ENCODE measurements at places on chromosomes 6 and 20. TPM values are rescaled to one million over a fixed set of nuclear protein-coding genes. Genes with fewer than 3 reads are reported as not detected.

The SPAG4 gene
- 2.6 TPM for total RNA-seq

The FNDC1 gene
- total RNA-seq: 1.3 TPM

The SLC17A3 gene
- total RNA-seq: not detected

The EGFL8 gene
- total RNA-seq: 5.1 TPM

The HLA-DOB gene
- total RNA-seq: not detected

The TUBB2A gene
- total RNA-seq: 141 TPM

The OR2H2 gene
- total RNA-seq: not detected

The ZMYND8 gene
- 20.8 TPM for total RNA-seq

The PLCB1 gene
- total RNA-seq: 5.1 TPM

The GLYATL3 gene
- total RNA-seq: not detected

The TPX2 gene
- total RNA-seq: 16.0 TPM

The MRPL14 gene
- 85.9 TPM for total RNA-seq

The ARMH2 gene
- total RNA-seq: not detected

The GPX5 gene
- total RNA-seq: not detected

The DCDC2 gene
- 37.1 TPM for total RNA-seq

The STMND1 gene
- total RNA-seq: not detected

The SLC52A3 gene
- 2.7 TPM for total RNA-seq

GRCh38 chr6:137722749-137723272, 144.2 kb upstream of the TNFAIP3 start:
- no peak for DNase-seq

- DNase-seq: no peak
These were observed 597.1 kb downstream of the KIF16B start for GRCh38 chr20:15976047-15976736.

GRCh38 chr6:105804424-105804823, 281.7 kb upstream of the PRDM1 start:
- DNase-seq: no peak

- DNase-seq: no peak
These were observed 5.1 kb downstream of the C6orf132 start for GRCh38 chr6:42137194-42137753.

- no peak for DNase-seq
These were observed 625.0 kb upstream of the MAN1A1 start for GRCh38 chr6:119974430-119975159.

- DNase-seq: no peak
These were observed 40.8 kb upstream of the NXT1 start for GRCh38 chr20:23309781-23310180.

GRCh38 chr6:99912657-99913056, 81.4 kb downstream of the MCHR2 start:
- no peak for DNase-seq

DNA sequence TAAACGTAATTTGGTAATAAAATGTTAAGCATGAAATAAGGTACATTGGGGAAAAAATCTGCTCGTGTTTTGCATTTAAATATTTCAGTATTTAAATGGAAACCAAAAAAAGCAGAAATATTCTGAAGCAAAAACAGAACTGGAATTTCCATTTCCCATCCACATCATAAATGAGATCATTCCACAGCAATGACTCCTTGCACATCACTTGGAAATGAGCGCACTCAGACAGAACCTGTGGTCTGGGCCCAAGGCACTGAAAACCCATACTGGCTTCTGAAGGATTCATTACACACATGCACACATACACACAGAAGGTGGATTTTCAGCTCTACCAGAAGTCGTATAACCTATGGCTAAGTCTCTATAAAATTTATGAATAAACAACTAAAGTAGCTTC, 174.8 kb downstream of the IBTK start:
- peak; percentile 76 for DNase-seq

DNA sequence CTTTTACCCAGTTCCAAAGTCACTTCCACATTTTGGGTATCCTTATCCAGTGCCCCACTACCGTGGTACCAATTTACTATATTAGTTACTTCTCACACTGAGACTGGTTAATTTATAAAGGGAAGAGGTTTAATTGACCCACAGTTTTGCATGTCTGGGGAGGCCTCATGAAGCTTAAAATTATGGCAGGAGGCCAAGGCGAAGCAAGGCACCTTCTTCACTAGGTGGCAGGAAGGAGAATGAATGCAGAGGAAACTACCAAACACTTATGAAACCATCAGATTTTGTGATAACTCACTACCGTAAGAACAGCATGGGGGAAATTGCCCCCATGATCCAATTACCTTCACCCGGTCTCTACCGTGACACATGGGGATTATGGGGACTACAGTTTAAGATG, 106.7 kb upstream of the SAMD5 start:
- DNase-seq: no peak

DNA sequence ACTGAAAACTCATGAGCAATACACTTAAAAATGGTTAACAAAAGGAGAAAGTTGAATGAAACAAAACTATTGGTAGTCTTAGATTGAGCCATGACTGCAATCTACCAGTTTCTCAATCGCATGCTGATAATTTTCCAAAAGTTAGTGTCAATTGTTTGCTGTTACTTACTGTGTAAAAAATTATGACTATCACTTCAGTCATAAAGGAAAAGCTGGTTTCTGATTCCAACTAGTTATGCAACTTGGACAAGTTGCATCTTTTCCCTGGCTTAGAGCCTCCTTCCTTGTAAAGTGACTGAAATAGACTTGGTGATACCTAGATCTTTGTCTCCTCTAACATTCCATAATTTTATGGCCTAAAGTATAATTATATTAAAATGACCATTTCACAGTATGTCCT, 88.3 kb upstream of the PAK5 start:
- no peak for DNase-seq

DNA sequence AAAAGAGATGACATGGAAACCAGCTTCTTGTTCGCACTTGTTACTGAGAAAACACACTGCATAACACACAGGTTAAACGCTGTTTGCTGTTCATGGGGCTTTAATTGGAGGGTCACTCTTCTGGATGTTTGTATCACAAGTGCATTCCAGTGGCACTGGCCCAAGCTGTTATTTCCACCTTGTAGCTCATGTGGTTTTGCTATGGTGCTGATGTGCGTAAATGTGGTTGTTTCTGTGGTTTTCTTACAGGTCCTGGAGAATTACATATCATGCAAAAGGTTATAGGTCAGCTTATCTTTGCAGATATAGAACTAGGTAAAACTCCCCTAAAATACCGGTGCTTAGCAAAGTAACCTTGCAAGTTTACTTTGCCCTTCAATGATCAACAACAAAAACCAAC, 89.3 kb upstream of the AHI1 start:
- DNase-seq: no peak

DNA sequence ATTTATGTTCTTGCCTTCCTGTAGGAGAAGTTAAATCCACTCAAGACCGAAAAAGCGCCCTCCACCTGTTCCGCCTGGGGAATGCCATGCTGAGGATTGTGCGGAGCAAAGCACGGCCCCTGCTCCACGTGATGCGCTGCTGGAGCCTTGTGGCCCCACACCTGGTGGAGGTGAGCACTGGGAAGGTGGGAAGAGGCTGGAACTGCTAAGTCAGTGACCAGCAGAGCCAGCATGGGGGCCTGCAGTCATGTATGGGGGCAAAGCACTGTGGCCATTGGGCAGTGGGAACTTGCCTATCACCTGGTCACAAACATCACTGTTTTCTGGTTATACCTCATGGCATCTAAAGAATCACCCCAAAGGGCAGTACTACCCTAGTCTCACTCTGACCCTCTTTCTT, 78.5 kb upstream of the PBOV1 start:
- DNase-seq: no peak

DNA sequence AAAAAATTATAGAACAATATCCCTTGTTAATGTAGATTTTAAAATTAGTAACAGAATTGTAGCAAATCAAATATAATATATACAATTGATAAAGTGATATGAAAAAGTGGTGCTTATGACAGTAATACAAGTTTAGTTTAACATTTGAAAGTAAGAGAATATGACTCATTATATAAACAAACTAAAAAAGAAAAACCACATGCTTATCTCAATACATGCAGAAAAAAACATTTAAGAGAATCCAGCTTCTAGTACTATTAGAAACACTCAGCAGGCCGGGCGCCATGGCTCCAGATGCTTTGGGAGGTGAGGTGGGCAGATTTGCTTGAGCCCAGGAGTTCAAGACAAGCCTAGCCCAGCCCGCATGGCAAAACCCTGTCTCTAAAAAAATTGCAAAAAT, 60.7 kb upstream of the LAMA2 start:
- no peak for DNase-seq

DNA sequence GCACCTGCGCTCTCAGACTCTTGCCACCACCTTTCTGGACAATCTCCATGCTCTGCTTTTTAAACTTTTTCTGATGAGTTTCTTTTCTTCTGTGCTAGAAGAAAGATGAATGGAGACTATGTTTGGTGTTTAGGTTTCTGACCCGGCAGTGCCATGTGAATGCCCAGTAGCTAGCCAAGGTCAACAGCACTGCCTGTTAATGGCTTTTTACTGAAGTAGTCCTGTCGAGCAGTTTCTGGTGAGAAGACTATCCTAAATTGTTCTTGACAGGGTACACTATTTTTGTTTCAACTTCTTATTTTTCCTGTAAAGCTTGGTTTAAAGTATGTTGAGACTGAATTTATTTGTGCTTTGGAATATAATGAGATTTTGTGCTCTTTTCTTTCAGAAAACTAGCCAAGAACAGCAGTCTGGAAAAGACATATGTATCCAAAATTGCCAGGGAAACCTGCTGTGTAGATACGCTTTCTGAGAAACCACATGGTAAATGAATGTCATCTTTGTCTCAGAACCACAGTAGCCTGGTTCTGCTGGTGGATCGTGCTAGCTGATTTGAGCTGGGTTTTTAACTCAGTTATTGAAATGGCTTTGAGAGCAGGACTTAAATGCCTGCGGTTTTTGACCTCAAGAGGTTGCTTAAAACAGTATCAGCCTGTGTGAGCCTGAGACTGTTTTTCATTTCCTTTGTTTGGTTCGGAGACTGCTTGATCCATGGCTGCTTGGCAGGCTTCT, 48.1 kb downstream of the KCNS1 start:
- DNase-seq: peak; percentile 29

- no peak for DNase-seq
These were observed 316.2 kb downstream of the COL12A1 start for GRCh38 chr6:74889635-74890034.

- no peak for DNase-seq
These were observed 5.5 kb downstream of the SIRT5 start for GRCh38 chr6:13579911-13580310.

DNA sequence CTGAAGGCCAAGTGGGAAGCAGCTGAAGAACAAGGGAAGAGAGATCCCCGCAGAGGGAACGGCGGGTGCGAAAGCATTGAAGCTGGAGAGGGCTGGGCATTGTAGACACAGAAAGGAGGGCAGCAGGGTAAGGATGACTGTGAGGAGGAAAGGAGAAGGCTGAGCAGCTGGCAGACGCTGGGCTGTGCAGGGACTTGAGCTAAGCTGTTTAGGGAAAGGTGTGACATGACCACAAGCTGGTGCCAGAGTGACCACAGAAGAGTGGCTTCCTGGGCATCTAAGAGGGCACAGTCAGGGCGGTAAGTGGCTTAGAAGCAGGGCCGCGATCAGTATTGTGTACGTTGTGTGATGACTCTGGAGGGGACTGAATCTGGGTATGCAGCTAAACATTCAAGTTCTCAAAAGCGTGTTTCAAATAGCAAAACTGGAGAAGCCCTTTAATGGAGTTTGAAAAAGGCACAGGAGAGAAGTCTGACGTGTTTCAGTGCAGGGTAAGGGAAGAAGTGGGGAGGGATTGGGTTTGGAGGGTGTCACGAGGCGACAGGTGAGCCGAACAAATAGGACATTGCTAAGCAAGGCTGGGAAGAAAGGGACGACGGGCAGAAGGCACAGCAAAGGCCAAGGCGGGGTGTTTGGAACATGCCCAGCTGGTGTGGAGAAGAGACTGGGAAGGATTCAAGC, 46.1 kb upstream of the ARFGEF2 start:
- no peak for DNase-seq

DNA sequence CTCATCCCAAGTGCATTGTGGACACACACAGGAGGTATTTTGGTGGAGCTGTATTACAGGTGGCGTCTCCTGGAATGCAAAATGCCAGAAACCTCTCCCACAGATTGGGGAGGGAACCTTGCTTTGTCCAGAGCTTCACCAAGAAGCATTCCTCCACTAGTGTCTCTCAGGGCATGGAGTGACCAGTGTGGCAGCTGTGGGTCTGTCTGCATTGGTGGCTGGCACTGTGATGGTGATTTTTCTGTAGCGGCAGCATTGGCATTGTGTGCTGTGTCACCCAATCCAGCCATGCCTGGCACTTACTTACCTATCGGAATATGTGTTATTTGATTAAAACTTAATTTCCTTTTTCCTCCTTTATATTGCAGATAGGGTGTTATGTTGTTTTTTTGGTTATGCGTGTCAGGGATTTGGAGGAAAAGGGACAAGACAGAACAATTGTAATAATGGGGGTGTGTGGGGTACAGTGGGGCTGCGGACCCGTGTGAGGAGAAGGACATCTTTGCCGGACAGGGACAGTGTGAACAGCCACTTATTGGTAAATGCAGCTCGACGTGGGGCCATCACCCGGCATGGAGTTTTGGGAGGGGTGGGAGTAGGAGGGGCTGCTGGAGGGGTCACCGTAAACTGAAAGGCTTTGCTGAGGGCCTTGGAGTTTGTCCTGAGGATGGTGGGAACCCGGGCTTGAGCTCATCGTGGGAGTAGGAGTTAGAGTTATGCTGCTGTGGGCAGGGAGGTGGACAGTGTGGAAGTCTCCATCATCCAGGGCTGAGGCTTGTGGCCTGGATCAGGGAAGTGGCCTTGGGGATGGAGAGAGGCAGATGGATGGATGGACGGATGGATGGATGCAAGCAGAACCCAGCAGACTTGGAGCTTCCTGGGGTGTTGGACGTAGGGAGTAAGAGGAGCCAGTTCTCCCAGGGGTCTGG, 105.0 kb downstream of the SYCP2 start:
- DNase-seq: no peak

- DNase-seq: no peak
These were observed 132.4 kb downstream of the DTNBP1 start for GRCh38 chr6:15530411-15530810.

- DNase-seq: no peak
These were observed 169.0 kb upstream of the GJE1 start for GRCh38 chr6:141963543-141964295.

- no peak for DNase-seq
These were observed 79.6 kb upstream of the SIRPA start for GRCh38 chr20:1815502-1816085.

- no peak for DNase-seq
These were observed 30.7 kb downstream of the MDFI start for GRCh38 chr6:41668968-41669367.

- DNase-seq: no peak
These were observed 26.3 kb upstream of the FOXQ1 start for GRCh38 chr6:1285556-1285955.

DNA sequence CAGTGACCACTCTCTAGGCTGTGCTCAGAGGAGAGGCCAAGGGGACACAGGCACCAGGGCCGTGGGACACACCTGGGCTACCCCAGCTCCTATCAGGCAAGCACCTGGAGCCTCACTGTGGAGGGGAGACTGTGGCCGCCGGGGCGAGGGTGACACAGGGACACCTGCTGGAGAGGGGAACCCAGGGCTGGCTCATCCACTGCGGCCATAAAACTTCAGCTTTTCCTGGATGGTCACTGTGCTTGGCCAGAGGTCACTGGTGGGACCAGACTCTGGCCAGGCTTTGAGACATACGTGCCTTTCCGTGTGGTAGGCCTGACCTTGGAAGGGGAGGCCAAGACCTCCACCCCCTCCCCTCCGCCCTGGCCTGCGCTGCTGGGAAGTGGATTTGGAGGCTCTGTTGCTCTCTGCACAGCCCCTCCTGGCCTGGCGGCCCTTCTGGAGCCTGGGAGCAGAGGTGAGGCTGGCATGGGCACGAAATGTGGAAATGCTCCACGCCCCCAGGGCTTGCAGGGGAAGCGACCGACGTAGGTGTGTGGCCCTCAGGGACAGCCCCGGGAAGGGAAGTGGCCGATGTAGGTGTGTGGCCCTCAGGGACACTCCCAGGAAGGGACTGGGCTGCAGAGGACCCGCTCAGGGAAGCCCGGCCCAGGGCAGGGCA, 42.9 kb upstream of the BHLHE23 start:
- DNase-seq: no peak

Data from kidney epithelial cell (primary cell).